ENCODE measurements at places on chromosomes 7 and 10. TPM values are rescaled to one million over a fixed set of nuclear protein-coding genes. Genes with fewer than 3 reads are reported as not detected.

The FAM25G gene
- not detected for total RNA-seq

The SLIT1 gene
- total RNA-seq = 0.29 TPM

The IFIT1B gene
- not detected for total RNA-seq

The UCN3 gene
- not detected for total RNA-seq

The ZNF746 gene
- 28.5 TPM for total RNA-seq

The KIAA1549 gene
- 0.29 TPM for total RNA-seq

The GPER1 gene
- not detected for total RNA-seq

The FAM25C gene
- total RNA-seq = not detected

The TET1 gene
- 3.6 TPM for total RNA-seq

The LDB1 gene
- total RNA-seq = 135 TPM

The VENTX gene
- total RNA-seq = 0.12 TPM

The PRKAR2B gene
- 2.2 TPM for total RNA-seq

The ITGA8 gene
- not detected for total RNA-seq

Data from T-cell (primary cell).